GDM1 (cell line): ENCODE measurements at places on chromosomes 1 and 21.
A peak's percentile ranks its signal among the peaks of the same experiment; 100 is the strongest.

DNA sequence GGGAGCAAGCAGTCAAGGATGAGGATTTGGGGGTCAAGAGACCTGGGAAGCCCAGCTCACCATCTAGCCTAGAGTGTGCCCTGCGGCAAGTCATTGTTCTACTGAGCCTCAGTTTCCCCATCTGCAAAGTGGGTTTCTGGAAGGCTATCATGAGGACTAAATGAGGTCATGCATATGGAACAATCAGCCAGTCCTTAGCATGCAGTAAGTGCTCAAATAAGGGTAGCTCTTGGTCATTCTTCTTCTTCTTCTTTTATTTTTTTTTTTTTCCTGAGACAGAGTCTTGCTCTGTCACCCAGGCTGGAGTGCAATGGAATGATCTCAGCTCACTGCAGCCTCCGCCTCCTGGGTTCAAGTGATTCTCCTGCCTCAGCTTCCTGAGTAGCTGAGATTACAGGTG lies 99.9 kb upstream of the RUNX3 start:
- DNase-seq: no peak

GRCh38 chr1:2469103-2469940 lies 6.8 kb upstream of the PLCH2 start:
- DNase-seq: no peak

GRCh38 chr1:4510276-4510691 lies 144.1 kb upstream of the AJAP1 start:
- no peak for DNase-seq

GRCh38 chr21:24290151-24290833 lies 1317.0 kb downstream of the MRPL39 start:
- peak; percentile 62 for DNase-seq

- DNase-seq: no peak
These were observed 1.7 kb downstream of the PCSK9 start for GRCh38 chr1:55040933-55041494.

DNA sequence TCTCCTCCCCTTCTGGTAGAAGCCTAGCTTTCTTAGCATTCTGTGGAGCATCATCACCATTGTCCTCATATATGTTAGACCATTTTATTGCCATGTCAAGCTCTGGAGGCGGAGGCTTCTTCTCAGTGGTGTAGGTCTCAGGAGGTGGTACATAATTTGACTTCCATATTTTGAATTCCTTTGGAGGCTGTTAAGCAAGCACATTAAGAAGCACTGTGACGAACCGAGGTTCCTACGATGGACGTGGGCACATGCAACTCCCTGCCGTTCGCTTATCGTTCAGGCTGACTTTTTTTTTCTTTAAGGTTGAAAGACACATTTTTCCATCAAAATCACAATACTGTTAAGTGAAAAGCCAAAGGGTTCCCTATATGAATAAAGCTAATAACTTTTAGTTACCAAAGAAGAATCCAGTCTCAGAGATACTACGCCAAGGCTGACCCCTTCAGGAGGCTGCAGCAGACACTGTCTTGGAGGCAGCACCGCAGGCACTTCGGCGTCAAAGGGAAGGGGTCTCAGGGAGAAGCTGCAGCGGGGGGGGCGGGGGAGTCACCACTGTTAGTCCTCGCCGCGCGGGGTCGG lies 835 bp downstream of the C1orf52 start:
- no peak for DNase-seq

- no peak for DNase-seq
These were observed 320.2 kb downstream of the PTPRC start for GRCh38 chr1:198959032-198959431.

- DNase-seq: no peak
These were observed 107.5 kb downstream of the RGL1 start for GRCh38 chr1:183912265-183912886.
